CD8-positive, alpha-beta T cell (primary cell): ENCODE measurements at places on chromosomes 2 and 18.

GRCh38 chr2:9300214-9300613 is 93.6 kb downstream of the ASAP2 start:
- DNase-seq: no peak

- DNase-seq: no peak
Measured at GRCh38 chr2:230512955-230513748, 97.2 kb downstream of the SP100 start.

GRCh38 chr2:164495491-164496223 is 125.6 kb downstream of the GRB14 start:
- no peak for DNase-seq

GRCh38 chr18:25284281-25284680 is 67.7 kb downstream of the ZNF521 start:
- no peak for DNase-seq

GRCh38 chr2:142863485-142863961 is 13.9 kb upstream of the KYNU start:
- DNase-seq: no peak

DNA sequence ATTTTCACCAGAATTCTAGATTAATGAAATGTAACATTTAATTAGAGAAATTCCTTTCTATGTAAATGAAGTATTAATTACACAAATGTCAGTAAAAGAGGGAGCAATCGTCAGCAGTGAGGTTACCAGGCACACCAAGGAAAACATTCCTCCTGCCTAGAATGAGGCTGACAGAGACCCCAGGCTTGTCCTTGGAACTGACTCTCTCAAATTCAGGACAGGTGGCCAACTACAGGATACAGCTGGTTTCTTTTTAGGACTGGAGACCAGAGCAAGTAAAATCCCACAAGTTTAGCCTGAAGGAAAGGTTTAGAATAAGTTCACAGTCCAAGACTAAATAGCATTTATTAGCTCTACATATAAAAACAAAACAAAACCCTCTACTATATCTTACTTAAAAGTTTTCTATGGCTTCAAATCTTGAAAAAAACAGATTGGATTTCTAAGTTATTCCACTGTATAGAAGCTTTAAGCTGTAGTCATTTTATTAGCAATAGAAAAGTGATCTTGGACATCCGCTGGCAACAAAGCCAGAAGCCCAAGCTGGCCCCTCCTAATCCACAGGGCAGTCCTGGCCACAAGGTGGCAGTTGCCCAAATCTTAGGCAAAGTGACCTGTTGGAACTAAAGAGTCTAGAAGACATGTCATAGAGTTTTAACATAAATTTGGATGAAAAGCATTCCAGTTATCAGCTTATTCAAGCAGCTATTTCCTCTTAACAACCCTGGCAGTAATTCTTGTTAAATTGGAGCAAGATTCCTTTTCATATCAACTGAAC is 81.0 kb downstream of the SP3 start:
- DNase-seq: no peak

GRCh38 chr18:46541626-46542189 is 115.3 kb downstream of the LOXHD1 start:
- no peak for DNase-seq

DNA sequence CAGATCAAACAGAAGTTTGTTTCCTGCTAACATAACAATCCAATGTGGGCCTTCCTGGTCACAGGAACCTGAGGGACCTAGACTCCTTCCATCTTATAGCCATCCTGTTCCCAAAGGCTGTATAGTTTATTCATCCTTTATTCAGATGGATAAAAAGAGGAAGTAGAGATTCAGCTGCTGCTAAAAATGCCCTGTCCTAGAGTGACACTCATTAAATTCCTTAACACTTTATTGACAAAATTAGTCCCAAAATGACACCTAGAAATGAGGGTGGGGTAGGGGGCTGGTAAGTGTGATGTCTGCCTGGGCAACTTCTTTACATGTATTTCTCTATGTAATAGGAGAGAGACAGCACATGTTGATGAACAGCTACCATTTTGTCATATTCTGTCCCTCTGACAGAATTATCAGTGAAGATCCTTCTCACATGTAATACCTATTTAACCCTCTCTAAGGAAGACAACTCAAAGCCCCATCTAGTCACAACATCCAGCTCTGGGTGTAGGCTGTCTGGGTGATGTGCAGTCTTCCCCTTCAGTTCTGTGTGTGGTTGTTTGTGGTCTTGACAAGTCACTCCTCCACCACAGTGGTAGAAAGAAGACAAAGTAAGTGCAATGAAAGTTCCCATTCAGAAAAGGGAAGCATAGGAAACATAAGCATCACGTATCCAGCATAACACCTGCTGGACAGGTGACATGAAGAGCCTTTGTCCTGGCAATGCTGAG is 253.9 kb upstream of the CNTNAP5 start:
- no peak for DNase-seq

GRCh38 chr2:84641021-84641420 is 124.7 kb downstream of the DNAH6 start:
- no peak for DNase-seq

- no peak for DNase-seq
Measured at GRCh38 chr2:181354626-181355025, 102.6 kb upstream of the ITGA4 start.

DNA sequence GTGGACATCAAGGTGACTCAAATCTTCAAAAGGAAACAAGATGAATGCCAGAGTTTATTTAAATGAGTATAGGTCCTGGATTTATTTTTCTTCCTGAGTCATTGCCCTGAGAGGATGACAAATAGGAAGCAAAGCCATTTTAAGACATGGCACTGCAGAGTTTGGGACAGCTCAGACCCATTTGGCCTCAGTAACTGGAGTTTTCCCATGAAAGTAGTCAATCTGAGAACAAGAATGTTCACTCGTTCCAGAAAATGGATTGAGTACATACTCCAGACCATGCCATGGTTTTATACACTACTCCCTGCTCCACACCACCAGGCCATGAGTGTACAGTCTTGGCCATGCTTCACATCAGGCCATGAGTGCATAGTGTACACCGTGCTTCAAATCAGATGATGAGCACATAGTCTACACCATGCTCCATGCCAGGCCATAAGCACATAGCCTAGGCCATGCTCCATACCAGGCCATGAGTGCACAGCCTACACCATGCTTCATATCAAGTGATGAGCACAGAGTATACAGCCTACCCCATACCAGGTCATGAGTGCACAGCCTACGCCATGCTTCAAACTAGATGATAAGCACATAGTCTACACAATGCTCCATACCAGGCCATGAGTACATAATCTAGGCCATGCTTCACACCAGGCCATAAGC is 202.4 kb downstream of the FBXO15 start:
- no peak for DNase-seq

- DNase-seq: no peak
Measured at GRCh38 chr2:129723277-129724020, 256.0 kb upstream of the RAB6C start.

GRCh38 chr2:8004250-8004681 is 677.6 kb upstream of the ID2 start:
- DNase-seq: no peak

DNA sequence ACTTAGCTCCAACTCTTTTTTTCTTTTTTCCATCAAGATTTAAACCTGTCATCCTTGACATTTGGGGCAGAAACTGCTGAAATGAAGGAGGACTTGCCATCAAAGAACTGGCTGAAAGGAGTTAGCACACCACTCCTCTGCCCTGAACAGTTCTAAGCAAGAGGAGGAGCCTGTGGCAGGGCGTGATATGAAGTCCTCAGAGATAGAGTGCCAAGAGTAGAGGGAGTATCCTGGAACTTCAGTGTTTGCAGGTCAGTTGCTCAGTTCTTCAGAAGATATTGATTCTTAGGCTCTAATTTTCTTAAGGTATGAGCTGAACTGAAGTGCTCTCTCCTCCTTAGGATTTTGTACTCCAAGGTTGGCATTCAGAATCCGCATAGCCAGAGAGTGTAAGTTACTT is 15.2 kb downstream of the NABP1 start:
- DNase-seq: no peak

DNA sequence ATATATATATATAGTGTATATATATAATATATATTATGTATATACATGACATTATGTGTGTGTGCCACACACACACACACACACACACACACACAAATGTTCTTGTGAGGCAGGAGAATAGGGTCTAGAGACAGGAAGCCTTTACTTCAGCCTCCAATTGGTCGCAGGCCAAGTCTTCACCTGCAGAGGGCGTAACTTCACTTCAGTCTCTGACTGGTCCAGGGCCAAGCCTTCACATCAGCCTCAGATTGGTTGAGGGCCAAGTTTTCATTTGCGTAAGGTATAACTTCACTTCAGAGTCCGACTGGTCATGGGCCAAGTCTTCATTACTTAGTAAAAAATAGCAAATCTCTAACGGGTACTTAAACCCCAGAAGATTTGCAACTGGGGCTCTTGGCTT is 13.2 kb upstream of the SS18 start:
- peak; percentile 8 for DNase-seq

DNA sequence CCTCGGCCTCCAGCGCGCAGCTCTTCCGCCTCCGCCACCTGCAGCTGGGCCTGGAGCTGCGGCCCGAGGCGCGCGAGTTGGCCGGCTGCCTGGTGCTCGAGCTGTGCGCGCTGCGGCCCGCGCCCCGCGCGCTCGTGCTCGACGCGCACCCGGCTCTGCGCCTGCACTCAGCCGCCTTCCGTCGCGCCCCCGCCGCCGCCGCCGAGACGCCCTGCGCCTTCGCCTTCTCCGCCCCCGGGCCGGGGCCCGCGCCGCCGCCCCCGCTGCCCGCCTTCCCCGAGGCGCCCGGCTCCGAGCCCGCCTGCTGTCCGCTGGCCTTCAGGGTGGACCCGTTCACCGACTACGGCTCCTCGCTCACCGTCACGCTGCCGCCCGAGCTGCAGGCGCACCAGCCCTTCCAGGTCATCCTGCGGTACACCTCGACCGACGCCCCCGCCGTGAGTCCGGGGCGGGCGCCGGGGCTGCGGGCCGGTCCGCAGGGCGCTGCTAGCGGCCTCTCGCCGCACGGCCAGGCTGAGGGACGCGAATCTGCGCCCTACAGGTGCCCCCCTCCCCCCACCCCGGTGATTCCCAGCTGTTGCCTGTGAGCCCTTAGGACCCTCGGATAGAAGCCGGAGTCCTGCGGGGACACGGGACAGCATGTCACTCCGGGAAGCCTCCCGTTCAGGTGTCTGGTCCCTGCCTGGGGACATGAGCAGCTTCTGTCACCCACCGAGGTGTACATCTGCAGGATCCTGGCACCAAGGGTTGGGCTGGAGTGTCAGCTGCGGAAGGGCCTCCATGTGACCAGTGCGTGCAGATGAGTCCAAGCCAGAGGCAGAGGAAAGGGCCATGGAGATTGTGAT is 616 bp downstream of the RNPEPL1 start:
- DNase-seq: peak; percentile 60

DNA sequence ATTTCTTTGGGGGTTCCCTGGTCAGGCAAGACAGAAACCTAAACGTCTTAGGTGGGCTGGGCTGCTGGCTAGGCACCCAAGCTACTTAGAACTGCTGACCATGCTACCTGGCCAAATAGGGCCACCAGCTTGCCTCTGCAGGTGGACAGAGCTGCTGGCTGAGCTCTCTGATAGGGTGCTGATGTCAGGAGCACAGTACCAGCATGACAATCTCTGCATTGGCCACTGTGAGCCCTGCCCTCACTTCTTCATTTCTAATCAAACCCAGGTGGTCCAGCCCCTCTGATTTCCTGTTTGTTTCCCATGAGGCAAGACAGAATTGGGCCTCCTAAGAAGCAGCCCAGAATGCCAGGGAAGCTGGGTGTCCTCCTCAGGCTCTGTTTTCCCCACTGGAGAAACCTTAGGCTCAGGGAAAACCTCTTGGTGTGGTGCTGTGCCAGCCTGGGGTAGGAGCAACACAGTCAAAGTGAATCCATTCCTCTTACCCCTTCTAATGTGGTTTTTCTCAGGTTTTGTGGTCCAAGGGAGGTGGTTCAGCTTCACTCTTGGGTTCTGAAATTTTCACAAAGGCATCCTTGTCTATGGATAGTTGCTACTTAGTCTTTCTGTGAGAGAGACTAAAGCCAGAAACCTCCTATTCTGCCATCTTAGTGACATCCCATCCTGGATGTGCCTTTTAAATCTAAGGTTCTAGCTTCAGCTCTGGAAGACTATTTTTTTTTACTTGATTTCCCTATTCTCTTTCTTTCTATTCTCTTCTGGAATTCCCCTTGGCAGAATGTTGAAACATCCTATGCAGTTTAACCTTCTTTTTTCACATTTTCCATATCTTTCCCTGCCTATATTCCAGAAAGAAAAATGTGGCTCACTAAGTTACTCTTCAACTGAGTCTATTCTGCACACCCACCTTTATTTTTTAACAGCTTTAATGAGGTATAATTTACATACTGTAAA is 15.2 kb downstream of the SP100 start:
- DNase-seq: no peak

- DNase-seq: no peak
Measured at GRCh38 chr2:85905187-85905666, 16.4 kb upstream of the ST3GAL5 start.

GRCh38 chr2:11042841-11043240 is 112.4 kb upstream of the SLC66A3 start:
- DNase-seq: no peak

DNA sequence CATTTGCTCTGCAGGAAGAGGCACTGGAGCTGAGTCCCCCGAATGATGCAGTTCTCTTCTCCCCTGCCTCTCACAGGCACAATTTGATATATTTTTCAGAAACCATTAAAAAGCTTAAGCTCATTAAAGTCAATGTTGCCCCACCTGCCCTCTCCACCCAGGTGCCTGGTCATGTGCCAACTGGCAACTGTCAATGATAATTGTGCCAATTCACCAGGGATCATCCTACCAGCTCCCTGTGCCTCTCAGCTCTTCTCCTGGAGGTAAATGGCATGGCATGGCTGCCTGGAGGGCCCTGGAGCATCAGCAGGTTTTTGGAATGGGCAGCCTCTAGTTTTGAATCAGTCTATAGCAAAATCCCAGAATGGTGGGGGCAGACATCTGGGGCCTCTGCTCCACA is 279.6 kb upstream of the ID2 start:
- no peak for DNase-seq

GRCh38 chr2:64251497-64252250 is 107.5 kb upstream of the PELI1 start:
- DNase-seq: no peak

- DNase-seq: no peak
Measured at GRCh38 chr2:1527153-1527992, 114.1 kb downstream of the TPO start.

- DNase-seq: no peak
Measured at GRCh38 chr2:5368263-5368662, 323.9 kb upstream of the SOX11 start.

DNA sequence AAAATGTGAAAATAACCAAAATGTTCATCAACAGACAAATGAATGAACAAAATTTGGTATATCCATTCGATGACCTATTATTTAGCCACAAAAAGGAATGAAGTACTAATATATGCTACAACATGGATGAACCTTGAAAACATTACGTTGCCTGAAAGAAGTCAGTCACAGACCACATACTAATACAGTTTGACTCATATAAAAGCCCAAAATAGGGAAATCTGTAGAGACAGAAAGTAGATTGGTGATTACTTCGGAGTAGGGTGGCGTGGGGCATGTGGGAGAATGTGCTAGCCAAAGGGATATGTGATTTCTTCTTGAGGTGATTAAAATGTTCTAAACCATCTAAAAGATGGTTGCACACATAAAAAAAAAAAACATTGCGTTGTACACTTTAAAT is 44.2 kb upstream of the PPM1B start:
- DNase-seq: no peak

GRCh38 chr2:147763861-147764260 is 81.0 kb upstream of the ACVR2A start:
- DNase-seq: no peak

GRCh38 chr2:179596018-179596417 is 265.4 kb downstream of the ZNF385B start:
- DNase-seq: no peak
